ENCODE measurements at places on chromosomes 16 and 17.

DNA sequence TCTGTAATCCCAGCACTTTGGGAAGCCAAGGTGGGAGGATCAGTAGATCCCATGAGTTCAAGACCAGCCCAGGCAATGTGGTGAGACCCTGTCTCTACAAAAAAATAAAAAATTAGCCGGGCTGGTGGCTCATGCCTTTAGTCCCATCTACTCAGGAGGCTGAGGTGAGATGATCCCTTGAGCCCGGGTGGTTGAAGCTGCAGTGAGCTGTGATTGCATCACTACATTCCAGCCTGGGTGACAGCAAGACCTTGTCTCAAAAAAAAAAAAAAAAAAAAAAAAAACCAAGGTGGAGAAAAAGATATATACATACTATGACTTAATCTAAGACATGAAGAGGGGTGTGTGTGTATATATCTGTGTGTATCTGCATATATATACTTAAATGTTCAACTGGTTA lies 26.7 kb downstream of the BBS2 start:
- DNase-seq, result no peak

DNA sequence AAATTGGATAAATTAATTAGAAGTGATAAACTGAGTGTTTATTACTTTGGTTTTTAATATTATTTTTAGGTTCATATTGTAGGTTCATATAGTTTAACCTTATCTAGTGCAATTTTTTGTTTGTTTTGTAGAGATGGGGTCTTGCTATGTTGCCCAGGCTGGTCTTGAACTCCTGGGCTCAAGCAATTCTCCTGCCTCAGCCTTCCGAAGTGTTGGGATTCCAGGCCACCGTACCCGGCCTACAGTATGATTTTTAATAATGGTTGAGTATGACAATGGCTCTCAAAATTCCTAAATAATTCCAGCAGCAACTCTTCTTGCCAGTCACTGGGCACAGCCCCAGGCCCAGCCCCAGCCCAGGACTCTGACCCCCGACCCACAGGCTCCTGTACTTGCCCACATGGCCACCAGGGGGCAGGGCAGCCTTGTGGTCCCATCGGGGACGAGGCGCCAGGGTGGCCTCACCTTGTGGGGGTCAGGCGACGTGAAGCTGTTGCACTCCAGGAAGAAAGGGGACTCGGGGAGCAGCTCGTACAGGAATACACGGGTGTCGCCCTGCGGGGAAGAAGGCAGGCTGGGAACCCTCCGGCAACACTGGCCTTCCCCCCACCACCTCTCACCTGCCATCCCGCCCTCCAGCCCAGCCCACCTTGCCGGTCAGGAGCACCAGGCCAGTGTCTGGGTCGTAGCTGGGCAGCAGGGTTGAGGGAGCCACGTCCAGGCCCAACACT lies 7.9 kb upstream of the PAM16 start:
- DNase-seq, result peak; percentile 59

DNA sequence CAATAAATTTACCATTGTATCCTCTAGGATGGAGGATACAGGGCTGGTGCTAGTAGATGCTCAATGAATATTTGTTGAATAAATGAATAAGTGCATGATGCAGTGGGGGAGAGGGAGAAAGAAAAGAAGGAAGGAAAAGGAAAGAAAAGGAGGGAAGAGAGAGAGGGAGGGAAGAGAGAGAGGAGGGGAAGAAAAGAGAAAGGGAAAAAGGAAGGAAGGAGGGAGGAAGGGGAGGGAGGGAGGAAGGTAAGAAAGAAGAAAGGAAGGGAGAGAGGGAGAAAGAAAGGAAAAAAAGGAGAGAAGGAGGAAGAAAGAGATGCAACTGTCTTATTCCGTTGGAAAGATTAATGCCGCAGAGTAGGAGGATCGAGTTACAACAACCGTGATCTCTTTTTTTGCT lies 30.4 kb downstream of the HSBP1 start:
- no peak for DNase-seq

GRCh38 chr17:12287953-12288352 lies 267.3 kb downstream of the MAP2K4 start:
- no peak for DNase-seq

- DNase-seq, result no peak
Observed at GRCh38 chr16:71501547-71501946, 12.4 kb upstream of the ZNF19 start.

- no peak for DNase-seq
Observed at GRCh38 chr17:73759734-73760438, 115.6 kb upstream of the SDK2 start.

GRCh38 chr16:81060576-81061306 lies 16.3 kb downstream of the C16orf46 start:
- DNase-seq, result no peak

DNA sequence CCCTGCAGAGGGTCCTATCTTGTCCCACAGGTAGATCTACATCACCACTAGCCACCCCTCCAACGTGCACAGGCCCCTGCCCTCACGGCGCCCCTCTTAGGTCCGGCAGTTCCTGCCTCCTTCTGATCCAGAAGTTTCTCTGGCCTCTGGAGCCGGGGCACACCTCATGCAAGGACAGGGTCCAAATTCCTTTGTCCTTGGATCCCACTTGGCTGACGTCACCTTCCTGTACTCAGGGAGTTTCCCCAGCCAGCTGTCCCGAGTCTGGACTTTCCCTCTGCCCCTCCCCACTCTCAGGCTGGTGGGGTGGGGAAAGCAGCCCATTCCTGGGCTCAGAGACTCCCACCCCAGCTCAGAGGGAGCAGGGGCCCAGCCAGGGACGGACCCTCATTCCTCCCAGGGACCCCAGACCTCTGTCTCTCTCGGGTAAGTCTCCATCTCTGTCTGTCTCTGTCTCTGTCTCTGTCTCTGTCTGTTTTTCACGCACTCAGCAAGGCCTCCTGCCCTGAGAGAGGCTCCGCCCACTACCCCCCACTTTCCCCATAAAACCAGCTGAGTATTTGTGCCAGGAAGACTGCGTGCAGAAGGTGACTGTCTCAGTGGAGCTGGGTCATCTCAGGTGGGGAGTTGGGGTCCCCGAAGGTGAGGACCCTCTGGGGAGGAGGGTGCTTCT lies at the start of gene IL32:
Gene IL32, plus strand, starts transcription at position 572 of the 673 bp plus-strand sequence. CDS start 172 bp downstream, outside the sequence.
- DNase-seq, result peak; percentile 70

GRCh38 chr17:40935624-40936023 lies 1.8 kb downstream of the KRT23 start:
- DNase-seq, result no peak

- DNase-seq, result no peak
Observed at GRCh38 chr17:59617156-59617732, 2.5 kb upstream of the CLTC start.

GRCh38 chr17:15490634-15491261 lies 23.3 kb upstream of the CDRT4 start:
- DNase-seq, result peak; percentile 3

DNA sequence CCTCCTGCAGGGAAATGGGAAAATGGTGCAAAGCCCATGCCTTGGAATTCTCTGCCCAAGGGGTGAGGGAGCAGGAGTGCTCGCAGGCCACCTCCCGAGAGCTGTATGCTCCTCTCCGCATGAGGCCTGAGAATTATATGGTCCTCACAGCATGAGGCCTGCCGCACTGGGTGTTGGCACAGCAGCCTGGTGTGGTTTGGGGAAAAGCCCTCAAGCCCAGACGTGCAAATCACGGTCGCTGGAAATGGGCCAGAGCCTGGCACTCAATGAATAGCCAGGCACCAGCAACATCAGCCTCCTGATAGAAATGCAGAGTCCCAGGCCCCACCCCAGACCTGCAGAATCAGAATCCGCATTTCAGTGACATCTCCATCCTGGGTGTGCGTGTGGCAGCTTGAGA lies 156.4 kb upstream of the FOXF1 start:
- no peak for DNase-seq

DNA sequence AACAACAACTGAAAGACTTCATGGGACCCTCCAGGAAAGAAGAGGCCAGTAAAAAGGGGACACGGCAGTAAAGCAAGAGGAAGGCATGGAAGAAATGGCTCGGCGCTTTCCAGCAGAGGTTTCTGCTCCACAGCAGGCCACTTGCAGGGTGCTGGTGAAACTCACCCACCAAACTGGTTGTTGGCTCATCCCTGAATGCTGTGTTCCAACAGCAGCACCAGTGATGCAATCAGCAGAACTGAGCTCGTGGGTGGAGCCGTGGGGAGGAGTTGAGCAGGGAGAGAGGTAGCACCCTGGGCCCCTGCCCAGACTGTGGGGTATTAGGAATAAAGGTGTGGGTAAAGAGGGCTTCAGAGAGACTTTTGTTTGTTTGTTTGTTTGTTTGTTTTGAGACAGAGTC lies 62.8 kb upstream of the ADCY9 start:
- DNase-seq, result no peak

- no peak for DNase-seq
Observed at GRCh38 chr17:21282231-21282630, 2.3 kb upstream of the MAP2K3 start.

DNA sequence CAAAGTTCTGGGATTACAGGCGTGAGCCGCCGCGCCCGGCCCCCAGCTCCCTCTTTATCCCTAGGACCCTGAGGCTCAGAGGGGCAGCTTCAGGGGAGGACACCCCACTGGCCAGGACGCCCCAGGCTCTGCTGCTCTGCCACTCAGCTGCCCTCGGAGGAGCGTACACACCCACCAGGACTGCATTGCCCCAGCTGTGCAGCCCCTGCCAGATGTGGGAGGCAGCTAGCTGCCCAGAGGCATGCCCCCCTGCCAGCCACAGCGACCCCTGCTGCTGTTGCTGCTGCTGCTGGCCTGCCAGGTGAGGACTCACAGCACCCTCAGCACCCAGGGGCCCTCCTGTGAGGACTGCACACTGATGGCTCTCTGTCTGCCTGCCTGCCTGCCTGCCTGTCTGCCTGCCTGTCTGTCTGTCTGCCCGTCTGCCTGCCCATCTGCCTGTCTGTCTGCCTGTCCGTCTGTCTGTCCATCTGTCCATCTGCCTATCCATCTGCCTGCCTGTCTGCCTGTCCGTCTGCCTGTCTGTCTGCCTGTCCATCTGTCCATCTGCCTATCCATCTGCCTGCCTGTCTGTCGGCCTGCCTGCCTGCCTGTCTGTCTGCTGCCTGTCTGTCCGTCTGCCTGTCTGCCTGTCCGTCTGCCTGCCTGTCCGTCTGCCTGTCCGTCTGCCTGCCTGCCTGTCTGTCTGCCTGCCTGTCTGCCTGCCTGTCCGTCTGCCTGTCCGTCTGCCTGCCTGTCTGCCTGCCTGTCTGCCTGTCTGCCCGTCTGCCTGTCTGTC lies 5.0 kb downstream of the GCGR start:
- DNase-seq, result no peak

- DNase-seq, result no peak
Observed at GRCh38 chr16:54938212-54939028, 7.8 kb downstream of the IRX5 start.

- no peak for DNase-seq
Observed at GRCh38 chr17:37702598-37702997, 42.3 kb downstream of the HNF1B start.
